ENCODE measurements at places on chromosomes 7 and 10.
A peak's percentile ranks its signal among the peaks of the same experiment; 100 is the strongest.

DNA sequence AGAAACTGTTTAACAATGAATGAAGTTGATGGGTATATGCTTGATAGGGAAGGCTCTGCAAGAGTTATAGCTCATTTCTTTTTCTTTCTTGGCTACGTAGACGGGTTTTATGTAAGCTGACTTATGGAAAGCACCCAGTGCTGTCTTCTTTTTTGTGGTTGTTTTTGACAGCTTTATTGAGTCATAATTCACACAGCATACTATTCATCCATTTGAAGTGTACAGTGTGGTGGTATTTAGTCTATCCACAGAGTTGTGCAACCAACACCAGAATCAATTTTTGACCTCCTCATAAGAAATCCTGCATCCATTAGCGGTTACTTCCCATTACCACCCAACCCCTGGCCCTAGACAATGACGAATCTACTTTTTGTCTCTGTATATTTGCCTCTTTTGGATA lies 240.6 kb upstream of the KIAA1217 start:
- DNase-seq: no peak

DNA sequence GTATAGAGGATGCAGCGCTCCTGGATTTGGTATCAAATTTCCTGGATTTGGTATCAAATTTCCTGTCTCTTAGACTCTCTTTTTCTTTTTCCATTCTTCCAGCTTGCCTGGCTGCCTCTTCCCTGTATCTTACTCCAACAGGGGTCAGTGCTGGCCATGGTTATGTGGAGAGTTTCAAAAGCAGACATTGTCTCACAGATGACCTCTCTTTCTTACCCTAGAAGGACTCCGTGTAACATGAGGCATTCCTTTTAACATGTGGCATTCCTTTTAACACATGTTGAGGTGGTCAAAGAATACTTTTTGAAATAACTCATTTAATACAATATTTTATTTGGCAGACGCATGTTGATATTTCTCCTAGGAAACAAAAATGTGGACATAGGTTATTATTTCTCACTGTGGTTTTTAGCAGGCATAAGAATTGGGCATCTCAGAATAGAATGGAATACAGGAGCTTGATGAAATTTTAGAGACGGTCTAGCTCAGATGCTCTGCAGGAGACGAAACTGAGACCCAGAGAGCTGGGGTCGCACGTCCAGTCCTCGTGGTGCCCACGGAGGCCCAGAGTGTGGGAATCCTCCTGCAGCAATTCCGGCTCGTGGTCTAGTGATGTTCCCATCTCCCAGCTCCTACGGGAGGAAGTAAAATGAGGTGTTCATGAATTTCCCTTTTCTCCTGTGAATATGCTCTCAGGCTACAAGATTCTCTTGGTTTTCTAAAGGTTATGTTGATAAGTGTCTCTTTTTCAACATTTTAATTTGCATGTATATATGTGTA lies 59.6 kb upstream of the PITRM1 start:
- DNase-seq: peak; percentile 32

DNA sequence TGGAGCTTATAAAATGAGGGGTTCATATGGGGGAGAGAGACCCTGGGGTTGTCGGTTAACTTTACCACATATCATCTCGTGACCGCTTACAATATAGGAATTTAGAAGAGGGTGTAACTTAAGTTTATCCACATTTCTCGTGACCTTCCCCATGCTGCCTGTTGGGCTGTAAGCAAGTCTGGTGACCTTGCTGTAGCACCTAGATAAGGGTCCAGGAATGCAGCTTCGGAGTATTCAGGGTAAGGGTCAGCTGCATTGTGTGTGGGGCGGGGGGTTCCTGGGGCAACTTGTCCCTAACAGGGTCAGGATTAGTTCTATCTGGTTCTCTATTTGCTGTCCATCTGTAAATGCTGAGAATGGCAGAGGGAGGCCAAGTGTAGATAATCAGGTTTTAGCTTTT lies 1.3 kb upstream of the CHST3 start:
- DNase-seq: no peak

- DNase-seq: no peak
Observed at GRCh38 chr10:119078422-119079179, 2.0 kb downstream of the EIF3A start.

DNA sequence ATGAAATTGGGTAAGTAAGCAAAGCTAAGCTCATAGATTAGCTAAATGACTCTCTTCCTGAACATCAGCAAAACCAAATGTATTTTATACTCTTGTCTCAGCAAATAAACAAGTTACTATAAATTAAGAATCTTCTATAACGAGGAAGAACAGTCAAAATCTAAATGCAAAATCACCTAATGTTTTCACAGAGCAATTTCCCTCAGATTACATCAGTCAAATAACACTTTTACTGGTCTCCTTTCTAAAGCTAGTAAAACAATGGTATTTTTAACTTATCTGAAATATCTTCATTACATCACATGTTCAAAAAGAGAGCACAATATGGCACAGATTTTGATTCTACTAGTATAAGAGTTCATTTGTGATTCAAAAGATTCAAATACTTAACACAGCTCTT lies 16.5 kb upstream of the GPR22 start:
- no peak for DNase-seq

DNA sequence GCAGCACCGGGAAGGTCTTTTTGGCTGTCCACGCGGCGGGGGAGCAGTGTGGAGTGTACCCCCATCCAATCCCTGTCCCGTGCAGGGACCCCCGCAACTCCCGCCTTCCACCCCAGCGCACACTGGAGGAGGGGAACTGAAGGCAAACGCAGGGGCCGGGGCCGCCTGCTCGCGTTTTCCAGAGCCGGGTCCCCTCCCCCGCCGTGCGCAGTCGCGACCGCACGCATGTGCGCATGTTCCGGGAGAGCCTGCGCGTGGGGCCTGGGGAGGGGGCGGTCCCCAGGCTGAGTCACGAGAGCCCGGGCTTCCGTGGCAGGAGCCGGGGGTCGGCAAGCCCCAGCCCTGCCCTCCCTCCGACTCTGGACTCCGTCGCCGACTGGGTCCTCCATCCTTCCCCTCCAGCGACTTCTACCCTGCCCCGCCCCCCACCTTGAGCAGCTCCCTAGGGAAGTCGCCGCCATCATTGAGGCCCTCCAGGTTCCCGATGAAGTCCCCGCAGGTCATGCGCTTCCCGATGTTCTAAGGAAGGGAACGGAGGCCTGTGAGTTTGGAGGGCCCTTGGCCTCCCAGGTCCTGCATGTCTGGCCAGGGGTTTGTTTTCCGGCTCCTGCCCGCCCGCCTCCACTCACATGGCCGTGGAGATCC lies 8.0 kb downstream of the PSD start:
- DNase-seq: no peak

DNA sequence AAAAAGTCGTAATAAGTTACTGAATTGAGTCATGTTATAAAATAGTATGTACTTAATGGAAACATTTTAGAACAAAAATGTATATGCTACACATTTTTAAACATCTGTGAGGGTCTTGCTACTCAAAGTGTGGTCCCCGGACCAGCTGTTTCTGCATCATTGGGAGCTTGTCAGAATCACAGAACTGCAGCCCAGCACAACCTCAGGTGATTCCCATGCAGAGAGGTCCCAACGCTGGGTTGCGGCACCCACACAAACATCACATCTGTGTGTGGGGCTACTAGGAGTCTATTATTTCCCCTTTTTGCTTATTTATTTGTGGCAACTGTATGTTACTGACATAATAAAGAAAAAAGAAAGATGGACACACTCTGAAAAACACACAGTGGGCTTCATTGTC lies 146.6 kb downstream of the BMS1 start:
- no peak for DNase-seq

DNA sequence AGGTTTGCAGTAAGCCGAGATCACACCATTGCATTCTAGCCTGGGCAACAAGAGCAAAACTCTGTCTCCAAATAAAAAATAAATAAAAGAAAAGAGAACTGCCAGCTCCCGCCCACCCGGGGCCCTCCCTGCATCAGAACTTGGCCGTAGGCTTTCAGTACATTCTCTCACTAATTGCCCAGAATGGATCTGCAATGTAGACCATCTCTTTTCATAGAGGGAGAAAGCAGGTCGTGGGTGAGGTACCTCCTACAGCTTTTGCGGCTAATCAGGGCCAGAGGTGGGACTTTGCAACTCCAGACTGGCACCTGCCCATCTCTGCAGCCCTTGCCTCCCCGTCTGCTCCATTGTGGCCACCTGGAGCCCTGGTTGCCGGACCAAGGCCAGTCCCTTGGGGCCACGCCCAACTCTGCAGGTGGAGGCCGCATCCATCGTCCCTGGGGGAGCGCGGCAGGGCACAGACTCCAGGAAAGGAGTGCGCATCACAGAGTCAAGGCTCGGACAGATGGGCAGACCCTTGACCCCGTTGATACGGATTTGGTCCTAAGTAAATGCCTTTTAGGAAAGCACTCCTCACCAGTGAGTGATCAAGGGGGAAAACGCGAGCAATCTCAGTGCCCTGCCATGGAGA lies 179.1 kb upstream of the SH2B2 start:
- no peak for DNase-seq

- DNase-seq: no peak
Observed at GRCh38 chr7:18239212-18239611, 211.6 kb upstream of the PRPS1L1 start.

GRCh38 chr10:72250666-72251065 lies 23.1 kb upstream of the DDIT4 start:
- peak; percentile 74 for DNase-seq

DNA sequence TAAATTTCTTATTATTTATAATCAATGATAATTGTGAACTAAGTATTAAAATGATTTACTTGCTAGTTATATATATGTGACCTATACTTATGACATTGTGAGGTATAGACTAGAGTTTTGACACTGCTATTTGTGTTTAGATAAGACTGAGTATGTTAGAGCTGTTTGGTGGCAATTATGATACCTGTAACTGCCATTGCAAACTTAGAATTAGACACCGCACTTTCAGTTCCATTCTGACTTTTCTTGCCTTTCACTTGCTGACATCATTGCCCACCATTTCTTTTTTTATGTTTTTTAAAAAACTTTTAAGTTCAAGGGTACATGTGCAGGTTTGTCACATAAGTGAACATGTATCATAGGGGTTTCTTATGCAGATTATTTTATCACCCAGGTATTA lies 214.5 kb downstream of the MBL2 start:
- DNase-seq: no peak

- DNase-seq: peak; percentile 59
Observed at GRCh38 chr7:1432411-1433082, 26.7 kb downstream of the MICALL2 start.

DNA sequence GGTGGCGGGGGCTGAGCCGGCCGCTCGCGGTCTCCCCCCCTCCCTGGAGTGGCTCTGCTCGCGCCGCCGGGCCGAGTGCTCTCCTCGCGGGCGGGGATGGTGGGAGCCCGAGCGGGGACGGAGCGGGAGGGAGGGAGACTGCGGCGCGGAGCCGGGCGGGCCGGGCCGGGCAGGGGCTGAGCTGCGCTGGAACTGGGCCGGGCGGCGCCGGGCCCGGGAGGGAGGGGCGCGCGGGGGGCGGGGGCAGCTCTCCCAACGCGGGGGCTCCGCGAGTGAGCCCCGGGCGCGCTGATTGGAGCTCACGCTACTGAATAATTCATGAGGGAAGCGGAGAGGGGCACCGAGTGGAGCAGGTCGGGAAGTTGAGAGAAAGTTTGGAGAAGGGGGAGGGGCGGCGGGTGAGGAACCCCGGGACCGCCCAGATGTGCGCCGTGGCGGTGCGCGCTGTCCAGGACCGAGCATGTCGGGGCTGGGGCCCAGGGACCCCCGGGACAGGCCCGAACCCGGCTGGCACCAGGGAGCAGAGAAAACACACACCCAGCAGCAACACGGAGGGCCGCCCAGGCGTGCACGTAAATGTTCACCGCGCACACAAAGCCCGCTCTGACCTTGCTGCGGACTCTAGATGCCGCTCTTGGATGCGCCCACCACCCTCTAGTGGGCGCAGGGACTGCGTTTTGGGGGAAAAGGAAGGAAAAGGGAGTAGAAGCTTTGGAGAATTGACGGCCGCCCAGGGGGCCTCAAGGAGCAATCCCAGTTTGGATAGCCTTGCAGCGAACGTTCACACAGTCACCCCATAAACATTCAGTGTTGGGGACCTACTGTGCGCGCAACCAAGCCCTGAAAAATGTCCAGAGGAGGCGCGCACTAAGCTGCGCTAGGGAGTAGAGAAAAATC lies at the start of gene EPHB4:
Gene EPHB4 (minus strand): TSS at position 194 of the 897 bp plus-strand sequence. CDS start 493 bp downstream, outside the sequence.
- DNase-seq: peak; percentile 89

GRCh38 chr7:155484483-155485399 lies 26.8 kb downstream of the EN2 start:
- DNase-seq: no peak

DNA sequence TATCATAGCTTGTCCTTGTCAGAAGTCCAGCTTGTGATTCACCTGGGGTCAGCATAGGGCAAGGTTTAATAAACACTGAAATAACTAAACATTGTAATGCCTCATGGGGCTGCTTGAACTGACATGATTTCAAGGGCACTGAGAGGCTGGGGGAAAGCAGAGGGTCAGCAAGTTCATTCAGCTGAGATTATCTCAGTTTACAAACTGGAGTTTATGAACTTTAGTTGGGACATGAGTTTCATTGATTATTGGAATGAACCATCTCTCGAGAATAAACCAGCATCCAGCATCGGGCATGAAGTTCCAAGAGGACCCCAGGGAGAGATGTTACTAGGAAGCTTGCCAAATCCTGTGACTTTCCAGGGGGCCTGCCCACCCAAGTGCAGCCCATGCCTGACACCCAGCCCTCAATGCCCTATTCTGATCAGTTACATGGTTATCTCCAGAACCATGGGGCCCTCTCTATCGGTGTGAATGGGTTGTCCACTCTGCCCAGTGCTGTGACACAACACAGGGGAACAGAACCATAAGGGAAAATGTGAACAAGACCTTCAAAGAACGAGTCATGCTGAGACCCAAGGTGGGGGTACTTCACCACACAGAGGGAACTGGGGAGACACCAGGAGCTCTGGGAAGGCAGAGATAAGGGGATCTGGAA lies 7.9 kb upstream of the CYP3A7 start:
- DNase-seq: no peak

DNA sequence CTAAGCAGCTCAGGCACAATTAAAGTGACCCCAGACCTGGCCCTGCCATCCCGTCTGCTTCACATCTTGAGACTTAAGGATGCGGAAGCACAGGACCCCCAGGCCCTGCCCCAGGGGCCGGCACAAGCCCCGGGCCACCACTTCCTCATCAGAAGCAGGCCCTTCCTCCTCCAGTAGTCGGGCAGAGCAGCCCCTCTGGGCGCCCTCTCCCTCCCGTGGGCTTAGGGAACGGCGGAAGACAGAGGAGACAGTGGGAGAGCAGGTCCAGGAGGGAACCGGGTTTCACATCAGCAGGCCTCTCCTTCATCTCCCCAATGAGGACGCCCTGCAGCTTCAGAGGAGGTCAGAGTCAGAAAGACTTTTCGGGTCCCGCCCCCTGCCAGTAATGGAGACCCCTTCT lies 135.7 kb upstream of the PPIF start:
- no peak for DNase-seq
